Omental fat pad (tissue), 4 donors: ENCODE measurements at places on chromosomes 1 and 21.

DNA sequence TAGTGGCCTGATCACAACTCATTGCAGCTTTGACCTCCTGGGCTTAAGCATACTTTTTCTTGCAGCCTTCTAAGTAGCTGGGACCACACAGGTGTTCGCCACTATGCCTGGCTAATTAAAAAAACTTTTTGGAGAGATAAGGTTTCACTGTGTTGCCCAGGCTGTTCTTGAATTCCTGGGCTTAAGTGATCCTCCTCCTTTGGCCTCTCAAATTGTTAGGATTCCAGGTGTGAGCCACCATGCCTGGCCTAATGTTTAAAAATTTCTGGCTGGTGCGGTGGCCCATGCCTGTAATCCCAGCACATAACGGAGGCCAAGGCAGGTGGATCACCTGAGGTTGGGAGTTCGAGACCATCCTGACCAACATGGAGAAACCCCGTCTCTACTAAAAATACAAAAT, 24.4 kb downstream of the YTHDF2 start:
- DNase-seq: no peak

DNA sequence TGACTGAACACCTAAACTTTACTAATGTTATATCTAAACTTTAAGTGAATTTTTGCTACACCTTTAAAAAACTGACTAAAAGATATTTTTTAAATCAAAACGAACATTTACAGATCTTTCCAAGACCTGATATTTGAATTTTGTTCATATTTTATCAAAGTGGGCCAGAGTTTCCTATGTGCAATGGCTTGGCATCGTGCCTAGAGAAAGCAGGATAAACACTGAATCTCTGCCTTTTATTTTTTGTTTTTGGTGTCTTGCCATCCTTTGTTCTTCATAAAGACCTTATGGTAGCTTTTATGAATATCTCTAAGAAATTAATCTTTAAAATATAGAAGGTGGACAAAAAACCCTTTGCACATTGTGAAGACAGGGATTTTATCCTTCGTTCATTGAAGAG, 25.8 kb upstream of the VPS26C start:
- DNase-seq: no peak

- no peak for DNase-seq
These were observed 738.0 kb downstream of the PTPRU start for GRCh38 chr1:29974316-29974724.

- no peak for DNase-seq
These were observed 6.9 kb downstream of the ERRFI1 start for GRCh38 chr1:8019229-8019620.

DNA sequence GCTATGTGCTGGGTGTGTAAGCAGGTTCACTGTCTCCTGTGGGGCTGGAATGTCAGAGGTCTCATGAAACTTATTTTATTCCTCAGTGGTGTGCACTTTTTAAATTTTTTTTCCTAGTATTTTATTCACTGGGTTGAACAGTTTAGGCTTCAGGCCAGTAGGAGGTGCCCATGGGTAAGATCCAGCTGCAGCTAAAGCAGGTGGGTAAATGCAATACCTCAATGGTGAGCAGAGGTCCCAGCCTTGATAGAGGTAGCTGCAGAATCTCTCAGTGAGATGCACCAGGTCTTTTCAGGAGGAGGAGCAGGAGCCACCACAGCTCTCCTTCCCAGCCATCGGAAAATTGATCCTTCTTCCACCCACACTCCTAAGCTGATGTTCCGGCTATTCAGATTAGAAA, 12.6 kb upstream of the OR6N2 start:
- no peak for DNase-seq

DNA sequence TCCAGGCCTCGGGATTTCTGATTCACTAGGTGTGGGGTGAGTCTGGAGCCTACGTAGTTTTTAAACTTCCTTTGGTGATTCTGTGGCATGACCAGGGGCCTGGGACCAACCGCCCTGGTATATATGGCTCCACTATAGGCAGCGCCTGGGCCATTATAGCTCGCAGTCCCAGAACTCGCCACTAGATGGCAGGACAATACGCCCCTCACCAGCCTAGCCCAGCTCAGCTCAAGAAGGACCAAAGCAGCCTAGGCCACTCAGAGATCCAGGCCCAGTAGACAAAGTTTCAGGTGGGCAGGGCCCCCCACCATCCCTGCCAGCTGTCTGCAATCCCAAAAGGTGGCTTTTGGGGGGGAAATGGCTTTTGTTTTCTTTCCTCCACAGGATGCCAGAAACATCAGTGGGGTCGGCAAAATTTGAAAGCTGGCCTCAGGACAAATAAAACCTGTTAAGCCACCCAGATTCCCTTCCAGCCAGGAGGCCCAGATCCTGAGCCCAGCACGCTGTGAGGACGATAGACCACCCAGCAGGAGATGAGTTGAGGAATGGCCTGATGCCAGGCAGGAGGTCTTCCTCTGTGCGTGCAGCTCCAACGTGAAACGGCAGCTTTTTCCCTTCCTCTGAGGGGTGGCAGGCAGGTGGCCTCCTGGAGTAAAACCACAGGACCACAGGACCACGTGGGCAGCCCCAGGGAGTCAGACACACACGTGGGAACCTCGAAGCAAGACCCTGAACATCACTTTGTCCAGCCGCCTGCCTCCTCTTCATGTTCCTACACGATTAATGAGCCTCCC, 24.8 kb upstream of the TMEM51 start:
- DNase-seq: peak; percentile 59

- no peak for DNase-seq
These were observed 86.9 kb downstream of the GRIK3 start for GRCh38 chr1:36947384-36947783.

DNA sequence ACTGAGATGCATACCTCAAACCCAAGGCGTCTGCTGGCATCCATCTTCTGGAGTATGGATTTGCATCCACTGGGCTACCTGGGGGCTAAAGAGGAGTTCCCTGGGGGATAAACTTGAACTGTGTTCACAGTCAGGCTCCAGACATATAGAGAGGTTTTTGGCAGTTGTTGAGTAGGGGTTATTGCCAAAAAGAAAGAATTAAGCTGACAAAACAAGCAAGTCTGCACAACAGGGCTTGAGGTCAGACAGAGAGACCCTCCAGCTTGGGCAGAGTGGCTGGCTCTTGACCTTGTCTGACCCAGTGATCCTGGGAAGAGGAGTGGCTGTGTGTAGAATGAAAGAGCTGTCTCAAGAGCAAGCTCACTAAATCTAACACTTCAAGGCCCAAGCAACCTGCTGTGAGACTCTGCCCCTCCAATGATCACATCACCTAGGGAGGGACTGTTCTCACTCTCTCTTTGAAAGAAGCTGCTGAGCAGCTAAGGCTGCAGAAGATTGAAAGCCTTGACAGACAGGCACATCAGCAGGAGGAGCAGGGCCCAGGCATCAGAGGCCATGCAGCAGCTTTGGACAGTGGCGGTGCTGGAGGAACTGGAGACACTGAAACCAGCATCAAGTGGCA, 61.5 kb downstream of the SYT2 start:
- no peak for DNase-seq

GRCh38 chr1:55230659-55231058, 15.5 kb upstream of the USP24 start:
- no peak for DNase-seq

DNA sequence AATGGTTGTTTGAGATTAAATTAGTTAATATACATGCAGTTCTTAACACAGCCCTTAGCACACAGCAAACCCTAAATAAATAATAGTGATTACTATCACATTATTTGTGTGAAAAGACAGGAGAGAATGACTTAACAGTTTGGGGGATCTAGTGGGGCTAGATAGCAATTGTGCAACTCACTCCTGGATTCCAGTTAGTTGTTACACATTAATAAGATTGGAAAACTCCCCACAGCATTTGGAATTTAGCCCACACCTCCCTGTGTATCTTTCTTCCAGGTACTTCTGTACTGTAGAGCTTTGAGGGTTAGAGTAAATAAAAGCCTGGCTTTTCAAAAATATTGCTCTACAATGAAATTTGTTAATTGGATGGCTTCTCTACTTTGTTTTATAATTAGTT, 93.2 kb downstream of the KCTD3 start:
- DNase-seq: no peak

- no peak for DNase-seq
These were observed 3.4 kb downstream of the JUN start for GRCh38 chr1:58780411-58780810.

DNA sequence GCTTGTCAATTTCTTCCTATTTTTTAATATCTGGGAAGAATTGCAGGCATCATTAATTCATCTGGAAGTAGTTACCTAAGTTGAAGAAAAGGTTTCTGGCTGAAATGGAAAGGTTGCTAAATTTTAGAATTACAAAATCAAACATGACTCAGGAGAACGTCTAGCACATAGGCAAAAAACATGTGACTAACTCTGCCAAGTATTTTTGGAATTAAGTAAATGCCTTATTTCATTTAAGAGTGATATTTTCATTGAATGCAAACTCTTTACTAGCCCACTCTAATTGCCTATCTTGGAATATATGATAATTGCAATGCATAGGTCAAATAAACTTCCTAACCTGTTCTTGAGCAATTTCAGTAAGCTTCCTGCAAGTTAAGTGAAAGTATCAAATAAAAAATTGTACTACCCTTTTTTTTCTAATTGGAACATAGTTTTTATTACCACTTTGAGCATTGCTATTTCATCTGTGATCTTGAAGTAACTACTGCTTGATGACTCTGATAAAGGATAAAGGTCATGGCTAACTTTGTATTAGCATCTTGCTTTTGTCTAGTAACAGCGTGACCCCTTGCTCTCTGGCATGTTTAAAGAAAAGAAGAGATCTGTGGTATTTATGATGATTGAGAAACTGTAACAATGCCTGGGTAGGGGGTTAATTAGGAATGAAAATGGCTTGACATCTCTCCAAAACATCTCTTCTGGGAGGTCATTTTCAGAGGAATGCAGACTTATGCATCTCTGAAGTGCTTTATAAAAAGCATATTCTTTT, 208.3 kb upstream of the NCAM2 start:
- DNase-seq: no peak
